ENCODE measurements at places on chromosomes 6 and 20.

GRCh38 chr20:36606158-36607066 is 833 bp downstream of the RAB5IF start:
- DNase-seq, result peak; percentile 78

GRCh38 chr20:59342023-59342957 is 41.9 kb downstream of the EDN3 start:
- no peak for DNase-seq

DNA sequence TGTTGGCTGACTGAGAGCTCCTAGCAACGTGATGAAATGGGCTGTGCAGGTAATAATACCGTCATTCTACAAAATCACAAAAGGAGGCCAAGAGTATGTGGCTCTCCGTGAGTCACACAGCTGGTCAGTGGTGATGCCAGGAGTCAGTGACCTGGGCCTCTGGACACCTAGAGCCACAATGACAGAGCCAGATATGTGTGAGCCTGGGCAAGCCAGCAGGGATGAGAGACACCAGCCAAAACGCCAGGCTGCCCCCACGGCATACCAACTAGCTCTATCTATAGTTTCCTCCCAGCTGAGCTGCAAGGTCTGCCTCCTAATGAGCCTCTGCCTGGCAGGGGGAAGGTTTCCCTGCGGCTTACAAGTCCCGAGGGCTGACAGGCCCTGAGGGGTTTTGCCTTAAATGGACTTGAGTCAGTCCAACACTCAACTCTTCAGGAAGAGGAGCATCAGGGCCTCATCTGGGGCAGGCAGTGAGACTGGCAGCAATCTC is 70.0 kb downstream of the CPNE5 start:
- DNase-seq, result no peak

DNA sequence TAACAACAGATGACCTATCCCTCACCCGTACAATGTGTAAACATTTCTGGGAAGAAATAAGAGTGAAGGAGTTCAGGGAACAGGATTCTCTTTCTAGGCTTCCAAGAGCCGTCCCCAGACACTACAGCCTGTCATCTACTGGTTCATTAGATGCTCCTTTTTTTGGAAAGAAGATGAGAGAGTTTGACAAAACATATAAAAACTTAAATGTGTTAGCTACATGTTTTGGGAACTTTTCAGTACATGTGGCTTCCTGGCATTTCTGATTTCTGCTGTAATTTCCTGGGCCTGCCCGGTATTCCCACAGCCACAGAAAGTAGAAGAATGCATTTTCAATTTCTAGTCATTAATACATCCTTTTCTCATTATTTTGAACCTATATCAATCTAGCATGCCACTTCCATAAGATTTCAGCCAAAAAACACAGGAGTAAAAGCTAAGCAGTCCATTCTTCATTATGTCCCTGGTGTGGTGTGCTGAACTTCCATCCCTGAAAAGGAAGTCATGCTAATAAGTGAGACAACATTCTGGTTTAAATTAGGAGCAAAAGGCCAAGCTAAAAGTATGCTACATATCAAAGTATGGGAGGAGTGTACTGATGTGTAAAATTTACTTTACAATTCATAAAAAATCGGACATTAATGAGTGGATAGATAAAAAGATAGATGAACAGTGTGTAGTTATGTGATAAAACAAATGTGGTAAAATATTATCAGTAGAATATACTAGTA is 198.2 kb downstream of the WDR27 start:
- DNase-seq, result no peak

DNA sequence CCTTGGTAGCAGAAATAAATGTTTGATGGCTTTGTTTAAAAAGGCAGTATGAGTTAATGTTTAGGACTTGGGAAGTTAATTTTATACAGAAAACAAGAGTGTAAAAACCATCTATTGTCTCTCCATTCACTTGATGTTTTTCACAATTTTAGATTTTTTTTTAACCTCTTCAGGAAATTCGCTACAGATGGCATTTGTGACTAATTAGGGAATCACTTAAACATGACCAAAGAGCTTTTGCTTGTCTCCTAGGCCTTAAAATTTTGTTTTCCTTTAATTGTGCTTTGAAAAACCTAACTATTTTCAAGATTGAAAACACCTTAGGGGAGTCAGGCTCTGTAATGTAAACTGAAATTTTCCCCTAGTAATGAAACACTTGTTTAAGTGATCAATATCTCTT is 17.3 kb downstream of the TULP4 start:
- DNase-seq, result no peak

GRCh38 chr20:9458138-9458796 is 56.1 kb upstream of the LAMP5 start:
- DNase-seq, result peak; percentile 40

DNA sequence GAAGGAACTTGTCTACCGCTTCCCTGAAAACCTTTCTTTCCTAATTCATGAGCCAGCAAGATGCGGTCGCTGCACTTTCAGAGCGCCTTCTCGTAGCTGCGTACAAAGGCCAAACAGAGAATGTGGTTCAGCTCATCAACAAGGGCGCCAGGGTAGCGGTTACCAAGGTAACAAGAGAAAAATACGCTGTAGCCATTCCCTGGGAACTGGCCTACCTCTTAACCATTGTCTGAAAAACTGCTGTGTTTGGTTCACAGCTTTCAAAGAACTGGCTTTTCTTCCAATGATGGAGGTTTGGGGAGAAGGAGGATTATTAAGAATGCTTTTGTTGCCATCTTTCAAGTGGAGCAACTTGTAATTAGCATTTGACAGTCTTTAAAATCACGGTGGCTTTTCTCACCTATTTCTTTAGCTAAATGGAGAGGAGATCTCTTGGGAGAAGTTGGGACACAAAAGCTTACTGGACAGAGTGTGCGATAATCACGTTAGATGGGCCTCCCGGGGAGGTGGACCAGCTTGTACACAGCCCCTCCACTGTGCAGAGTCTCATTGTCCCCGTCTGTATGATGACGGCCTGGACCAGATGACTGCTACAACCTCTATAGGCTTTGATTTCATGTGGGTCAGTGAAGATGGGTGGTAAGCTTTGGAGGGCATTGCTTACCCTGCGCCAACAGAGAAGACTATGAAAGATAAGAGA is 71.5 kb downstream of the LYRM2 start:
- DNase-seq, result no peak

GRCh38 chr6:26576929-26577719 is 19.6 kb upstream of the ABT1 start:
- peak; percentile 76 for DNase-seq

DNA sequence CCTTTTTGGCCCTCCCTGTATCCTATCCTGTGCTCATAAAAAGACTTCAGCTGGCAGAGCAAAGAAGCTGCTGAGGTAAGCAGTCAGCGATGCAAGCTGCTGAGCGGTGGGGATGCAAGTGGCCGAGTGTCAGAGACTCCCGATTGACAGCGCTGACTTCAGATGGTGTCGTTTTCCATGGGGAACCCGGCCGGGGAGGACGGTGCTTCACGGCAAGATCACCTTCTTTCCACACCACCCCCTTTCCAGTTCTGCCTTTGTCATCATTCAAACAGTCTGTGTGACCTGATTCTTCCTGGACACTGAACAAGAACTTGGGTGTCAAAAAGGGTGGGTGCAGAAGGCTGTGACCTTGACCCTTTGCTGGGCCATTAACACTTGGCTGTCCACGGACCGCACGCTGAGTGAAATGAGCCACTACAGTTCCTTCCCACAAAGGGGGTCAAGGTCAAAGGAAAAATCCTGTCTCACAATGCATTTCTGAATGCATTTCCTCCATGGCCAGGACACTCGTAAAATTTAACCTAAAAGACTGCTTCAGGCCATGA is 52.9 kb upstream of the UNC93A start:
- no peak for DNase-seq

GRCh38 chr20:19774135-19774933 is 16.3 kb downstream of the RIN2 start:
- no peak for DNase-seq

GRCh38 chr20:24672886-24673677 is 203.7 kb downstream of the SYNDIG1 start:
- DNase-seq, result no peak

DNA sequence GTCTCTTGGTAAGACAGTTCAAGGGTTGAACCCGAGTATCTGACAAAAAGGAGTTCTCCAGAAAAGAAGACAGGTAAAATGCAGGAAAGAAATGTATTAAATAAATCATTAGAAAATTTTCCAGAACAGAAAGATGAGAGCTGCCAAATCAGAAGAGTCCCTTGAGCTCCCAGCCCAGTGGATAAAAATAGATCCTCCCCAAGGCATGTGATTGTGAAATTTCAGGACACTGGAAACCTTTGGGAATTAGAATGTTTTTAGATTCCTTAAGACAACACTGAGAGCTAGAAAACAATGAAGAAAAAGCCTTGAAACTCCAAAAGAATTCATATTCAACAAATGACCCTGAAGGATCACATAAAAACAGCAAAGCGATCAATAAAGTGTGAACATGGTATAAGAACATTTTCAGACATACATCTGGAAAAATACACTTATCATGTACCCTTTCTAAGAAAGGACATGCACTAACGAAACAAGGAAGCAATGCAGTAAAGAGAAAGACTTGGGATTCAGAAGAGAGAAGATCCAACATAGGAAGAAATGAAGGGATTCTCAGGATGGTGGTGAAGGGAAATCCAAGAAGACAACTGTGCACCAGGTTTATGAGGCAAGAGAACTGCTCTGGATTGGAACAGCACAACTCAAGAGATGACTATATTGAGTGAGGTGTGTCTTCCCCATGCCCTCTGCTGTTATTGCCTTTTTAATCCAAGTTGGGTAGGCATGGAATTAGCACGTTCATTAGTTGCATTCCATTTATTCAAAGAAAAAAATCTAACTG is 390.4 kb downstream of the SYNE1 start:
- no peak for DNase-seq
